ENCODE measurements at places on chromosomes 11 and 22.

GRCh38 chr11:22454461-22455090, 116.4 kb downstream of the SLC17A6 start:
- DNase-seq, result no peak

- DNase-seq, result no peak
Measured at GRCh38 chr11:64715110-64715509, 7.9 kb downstream of the NRXN2 start.

DNA sequence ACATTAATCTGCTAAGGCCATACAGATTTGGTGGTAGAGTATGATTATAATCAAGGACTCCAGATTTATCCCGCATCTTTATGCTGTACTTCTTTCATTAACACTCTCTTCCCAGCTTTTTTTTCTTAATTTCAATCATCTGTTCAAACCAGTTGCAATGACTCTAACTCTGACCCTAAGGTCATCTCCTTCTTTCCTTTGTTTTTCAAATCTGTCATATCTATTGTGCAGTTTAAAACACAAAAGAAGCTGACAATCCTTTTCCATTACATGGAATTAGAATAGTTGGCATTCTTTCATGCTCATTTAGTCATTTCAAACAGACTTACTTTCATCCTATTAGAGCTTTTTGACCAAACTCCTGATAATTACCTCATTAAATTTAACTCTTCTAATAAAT, 53.6 kb upstream of the GRM5 start:
- DNase-seq, result no peak

GRCh38 chr22:36565159-36565507, 36.2 kb upstream of the EIF3D start:
- DNase-seq, result no peak

DNA sequence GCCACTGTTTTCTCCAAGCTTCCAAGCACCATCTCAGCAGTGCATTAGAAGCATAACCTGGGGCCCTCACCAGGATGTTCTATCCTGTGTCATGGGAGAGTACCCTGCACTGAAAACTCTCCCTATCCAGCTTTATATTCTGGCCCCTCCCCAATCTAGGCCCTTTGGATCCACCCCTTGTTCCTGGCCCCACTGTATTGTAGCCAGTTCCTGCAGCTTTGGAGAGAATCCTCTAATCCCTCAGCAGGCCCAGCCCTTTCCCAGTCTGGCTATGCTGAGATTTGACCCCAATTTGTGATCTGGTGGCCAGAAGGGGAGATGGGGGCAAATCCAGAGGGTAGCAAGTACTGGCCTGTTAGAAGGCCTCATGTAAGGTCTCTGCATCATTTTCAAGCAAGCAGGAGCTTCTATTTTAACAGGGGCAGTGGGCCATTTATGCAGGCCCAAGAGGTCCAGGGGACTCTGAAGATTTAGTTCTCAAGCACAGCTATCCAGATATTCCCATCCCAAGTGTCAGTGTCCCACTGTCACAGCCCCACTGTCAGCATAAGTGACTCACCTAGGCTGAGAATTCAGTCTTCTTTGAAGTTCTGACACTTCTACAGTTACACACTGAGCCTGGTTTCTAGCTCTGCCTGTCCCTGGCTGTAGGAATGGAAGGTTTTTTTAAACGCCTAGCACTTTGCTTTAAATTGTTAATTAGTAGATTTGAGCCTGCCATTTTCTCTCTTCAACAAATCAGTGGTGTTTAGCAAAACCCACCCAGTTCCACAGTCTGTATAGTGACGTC, 589.5 kb upstream of the CADM1 start:
- no peak for DNase-seq

GRCh38 chr11:103897160-103897936, 139.1 kb upstream of the DDI1 start:
- peak; percentile 30 for DNase-seq

DNA sequence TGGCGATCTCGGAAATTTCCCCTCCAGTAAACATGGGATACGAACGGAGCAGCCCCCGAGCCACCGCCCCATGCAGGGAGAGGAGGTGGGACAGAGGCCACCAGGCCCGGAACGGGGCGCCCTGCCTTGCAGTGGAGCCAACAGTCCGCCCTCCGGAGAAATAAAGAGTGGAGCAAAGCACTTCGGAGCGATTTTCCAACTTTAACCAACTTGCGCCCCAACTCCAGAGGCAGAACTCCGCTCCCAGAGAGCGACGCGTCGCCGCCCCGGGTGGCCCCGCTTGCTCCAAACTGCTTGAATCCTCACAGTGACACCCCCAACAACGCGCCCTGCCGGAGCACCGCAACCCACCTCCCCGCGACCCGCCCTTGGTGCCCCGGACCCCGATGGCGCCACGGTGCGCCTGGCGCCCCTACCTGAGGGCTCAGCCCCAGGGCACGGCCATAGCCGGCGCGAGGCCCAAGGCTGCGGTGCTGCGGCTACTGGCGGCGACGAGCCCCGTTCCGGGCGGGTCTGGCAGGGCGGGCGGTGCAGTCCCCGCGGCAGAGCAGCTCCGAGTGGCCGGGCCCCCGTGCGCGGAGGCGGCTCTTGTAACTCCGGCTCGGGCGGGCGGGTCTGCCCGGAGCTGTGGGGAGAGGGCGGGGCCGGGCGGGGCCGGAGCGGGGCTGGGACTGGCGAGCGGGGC, at the start of gene AHNAK:
Gene AHNAK (minus strand): TSS at position 563 of the 685 bp plus-strand sequence. CDS start 10,708 bp downstream, outside the sequence.
- peak; percentile 67 for DNase-seq

- DNase-seq, result peak; percentile 56
Measured at GRCh38 chr11:75077316-75077715, 19.4 kb downstream of the OR2AT4 start.

DNA sequence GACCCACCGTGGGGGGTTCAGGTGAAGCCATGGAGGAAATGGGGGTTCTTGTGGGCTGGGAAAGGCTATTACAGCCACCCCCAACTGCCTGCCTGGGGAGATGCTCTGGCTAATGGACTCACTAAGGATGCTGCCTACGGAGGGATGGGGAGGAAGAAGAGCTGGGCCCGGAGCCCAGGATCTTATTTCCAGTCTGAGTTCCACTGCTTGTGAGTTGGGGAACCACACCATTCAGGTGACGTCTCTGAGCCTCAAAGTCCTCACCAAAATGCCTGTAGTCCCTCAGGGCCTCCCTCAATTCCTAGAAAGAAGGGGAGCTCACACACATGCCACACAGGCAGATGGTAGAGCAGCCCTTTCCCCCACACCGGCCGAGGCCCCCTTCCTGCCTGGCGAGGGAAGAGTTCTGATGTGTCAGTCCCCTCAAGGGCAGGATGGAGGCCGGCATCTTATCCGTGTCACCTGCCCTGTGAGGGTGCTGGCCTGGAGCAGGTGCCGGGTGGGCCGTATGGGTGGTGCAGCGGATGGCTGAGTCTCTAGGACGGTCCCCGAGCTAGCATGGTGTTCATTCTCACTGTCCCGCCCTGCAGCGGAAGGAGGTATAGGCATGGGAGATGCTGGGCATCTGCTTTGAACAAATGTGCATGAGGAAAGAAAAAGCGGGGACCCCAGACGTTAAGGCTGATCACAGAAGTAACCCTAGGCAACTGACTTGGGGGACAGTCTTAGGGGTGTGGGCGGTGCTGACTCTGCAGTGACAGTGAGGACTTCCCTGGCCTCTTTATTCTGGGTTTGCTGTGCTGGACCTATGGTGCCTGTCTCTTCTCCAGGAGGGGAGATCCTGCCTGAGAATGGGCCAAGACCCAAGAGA, 15.7 kb downstream of the MRGPRF start:
- DNase-seq, result no peak

DNA sequence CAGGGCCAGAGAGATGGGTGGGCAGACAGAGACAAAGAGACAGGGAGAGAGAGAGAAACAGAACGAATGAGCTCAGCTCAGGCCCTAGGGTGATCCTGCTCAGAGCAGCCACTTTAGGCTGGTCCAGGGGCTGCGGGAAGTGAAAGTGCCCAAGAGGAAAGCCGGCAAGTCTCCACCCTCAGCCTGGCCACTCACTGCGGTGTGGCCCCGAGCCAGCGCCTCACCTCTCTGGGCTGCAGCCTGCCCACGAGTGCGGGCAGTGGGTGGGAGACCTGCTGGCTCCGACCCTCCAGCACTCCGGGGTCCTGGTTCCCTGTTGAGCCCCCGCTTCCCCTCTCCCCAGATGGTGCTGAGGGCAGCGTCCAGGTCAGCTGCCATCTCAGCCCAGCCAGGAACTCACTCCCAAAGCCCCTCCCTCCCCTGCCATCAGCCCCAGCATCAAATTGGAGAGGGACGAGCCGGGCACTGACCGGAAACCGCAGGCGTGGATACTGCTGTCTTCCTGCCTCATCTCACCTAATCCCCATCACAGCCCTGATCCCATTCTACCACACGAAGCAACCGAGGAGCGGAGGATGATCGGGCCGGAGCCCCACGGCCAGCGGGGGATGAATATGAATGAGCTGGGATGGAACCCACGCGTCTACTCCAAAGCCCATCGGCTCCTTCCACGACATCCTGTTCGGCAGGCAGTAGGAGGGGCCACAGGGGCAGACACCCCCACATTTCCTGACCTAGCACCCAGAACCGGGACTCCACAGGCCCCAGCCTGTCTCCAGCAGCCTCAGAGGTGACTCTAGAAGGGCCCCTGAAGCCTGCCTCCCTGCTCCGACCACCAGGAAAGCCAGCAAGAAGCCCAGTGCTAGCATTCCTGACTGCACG, 16.9 kb downstream of the ELFN2 start:
- DNase-seq, result no peak

DNA sequence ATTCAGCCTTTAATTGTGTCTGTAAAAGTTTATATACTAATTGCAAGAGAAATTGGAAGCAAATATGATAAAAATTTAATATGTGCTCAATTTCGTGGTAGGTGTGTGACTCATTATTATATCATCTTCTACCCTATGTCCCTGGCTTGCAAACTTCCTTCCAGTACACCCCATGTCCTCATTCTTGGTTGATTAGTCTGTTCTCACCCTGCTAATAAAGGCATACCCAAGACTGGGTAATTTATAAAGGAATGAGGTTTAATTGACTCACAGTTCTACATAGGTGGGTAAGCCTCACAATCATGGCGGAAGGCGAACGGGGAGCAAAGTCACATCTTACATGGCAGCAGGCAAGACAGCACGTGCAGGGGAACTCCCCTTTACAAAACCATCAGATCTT, 11.9 kb downstream of the MRGPRX3 start:
- peak; percentile 20 for DNase-seq

- DNase-seq, result no peak
Measured at GRCh38 chr22:26631282-26631681, 9.5 kb downstream of the CRYBA4 start.

DNA sequence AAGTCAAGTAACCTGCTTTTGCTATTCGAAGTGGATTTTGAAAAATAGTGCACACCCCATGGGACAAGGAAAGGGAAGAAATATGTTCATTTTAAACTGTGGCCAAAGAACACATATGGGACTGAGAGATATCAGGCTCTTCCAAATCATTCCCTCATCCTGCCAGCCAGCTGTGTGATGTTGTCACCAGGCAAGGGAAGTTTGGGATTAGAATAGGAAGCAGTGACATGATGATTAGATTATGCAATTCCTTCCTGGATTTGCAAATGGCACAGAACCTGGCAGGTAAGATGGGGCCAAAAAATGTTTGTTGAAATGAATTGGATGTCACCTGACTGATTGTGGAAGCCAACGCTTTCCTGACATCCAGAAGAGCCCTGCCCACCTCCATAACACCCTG, 4.9 kb upstream of the SCN3B start:
- no peak for DNase-seq

DNA sequence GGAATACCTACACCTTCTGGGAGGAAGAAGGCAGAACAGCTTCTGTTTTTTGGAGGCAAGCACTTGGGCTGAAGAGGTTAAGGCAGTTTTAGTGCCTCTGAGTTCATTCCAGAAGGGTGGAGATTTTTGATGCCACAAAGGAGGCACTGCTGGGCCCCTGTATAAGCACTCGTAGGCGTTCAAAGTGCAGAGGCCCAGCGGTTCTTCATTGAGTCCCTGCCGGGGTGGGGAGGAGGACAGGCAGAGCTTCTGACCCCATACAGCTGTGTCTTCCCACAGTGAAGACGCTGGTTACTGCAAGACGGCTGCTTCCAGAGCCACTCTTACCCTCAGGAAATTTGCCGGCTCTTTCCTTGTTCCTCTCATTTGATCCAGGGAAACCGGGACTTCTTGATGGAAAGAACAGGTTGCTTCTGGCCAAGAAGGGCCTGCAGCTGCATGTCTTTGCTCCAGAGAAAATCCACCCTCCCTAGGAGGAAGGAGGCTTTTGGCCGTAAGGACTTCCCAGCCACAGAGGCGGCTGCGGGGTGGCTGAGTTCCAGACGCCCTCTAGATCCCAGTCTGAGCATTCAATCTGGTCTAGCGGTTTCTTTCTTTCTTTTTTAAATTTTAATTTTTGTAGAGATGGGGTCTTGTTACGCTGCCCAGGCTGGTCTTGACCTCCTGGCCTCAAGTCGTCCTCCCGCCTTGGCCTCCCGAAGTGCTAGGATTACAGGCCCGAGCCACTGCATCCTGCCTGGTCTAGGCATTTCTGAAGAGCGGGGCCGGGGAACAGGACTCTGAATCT, 9.4 kb downstream of the ADAMTS15 start:
- DNase-seq, result no peak

DNA sequence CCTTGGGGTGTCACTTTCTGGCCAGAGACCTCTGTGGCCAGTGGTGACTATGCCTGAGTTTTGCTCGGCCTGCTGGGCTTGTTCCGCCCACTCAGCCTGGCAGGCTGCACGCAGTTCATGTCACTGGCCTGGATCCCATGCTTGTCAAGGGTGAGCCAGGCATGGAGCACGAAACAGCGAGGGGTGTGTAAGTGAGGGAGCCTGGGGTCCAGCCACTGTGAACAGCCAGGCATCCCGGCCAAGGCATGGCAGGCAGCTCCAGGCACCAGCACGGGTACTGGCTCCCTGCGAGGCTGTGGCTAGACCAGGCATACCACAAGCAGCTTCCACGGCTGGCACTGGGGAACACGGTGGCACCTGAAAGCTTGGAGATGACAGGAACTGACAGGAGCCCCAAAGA, 214.3 kb downstream of the LRRC4C start:
- no peak for DNase-seq

DNA sequence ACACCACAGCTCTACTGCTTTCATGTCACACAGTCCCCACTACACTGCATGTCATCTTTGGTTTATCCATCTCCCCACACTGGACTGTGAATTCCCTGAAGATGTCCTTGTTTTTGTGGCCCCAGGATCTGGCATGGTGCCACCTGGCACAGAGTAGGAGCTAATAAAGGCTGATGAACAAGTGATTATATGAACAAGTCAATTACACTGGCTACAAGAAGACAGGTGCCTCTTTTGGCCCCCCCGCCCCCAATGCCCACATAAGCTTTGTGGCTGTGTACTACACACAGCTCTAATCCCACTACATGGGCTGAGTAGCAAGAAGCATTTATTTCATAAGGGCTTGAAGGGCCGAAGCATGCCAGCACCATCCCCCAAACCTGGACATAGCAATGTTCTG, 24.7 kb downstream of the PLEKHA7 start:
- no peak for DNase-seq

- DNase-seq, result no peak
Measured at GRCh38 chr11:19882356-19882755, 169.7 kb downstream of the NAV2 start.

- DNase-seq, result no peak
Measured at GRCh38 chr11:81995889-81996288, 737.8 kb downstream of the FAM181B start.

- no peak for DNase-seq
Measured at GRCh38 chr11:126214841-126215240, 3.3 kb downstream of the FAM118B start.

- no peak for DNase-seq
Measured at GRCh38 chr11:46051102-46051501, 70.2 kb downstream of the PHF21A start.

GRCh38 chr11:28529046-28529445, 420.9 kb downstream of the METTL15 start:
- DNase-seq, result peak; percentile 92
